ENCODE measurements at places on chromosomes 12 and 14.

DNA sequence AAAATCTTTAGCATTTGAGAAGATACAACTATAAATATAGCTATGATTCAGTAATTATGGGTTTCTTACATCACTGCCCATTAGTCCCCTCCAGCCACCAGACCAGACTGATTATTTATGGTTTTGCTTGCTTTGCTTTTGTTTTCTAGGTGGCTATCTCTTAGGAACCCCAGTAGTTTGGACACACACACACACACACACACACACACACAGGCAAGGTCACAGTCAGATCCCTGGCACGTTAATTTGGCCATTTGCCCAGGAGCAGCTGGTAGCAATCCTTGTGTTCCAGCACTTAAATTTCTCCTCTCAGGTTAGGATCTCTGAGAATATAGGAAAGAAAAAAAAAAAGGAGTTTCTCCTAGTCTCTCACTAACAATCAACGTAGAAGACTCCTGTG, 90.2 kb upstream of the RESF1 start:
- DNase-seq = peak; percentile 50

GRCh38 chr12:32302218-32303173, 96.9 kb upstream of the FGD4 start:
- DNase-seq = peak; percentile 46

- DNase-seq = peak; percentile 88
These were observed 16.5 kb upstream of the IFT81 start for GRCh38 chr12:110107369-110108281.

GRCh38 chr14:32932914-32933628, 5.6 kb upstream of the NPAS3 start:
- no peak for DNase-seq

GRCh38 chr12:54631988-54632728, 2.5 kb downstream of the LACRT start:
- DNase-seq = no peak

- no peak for DNase-seq
These were observed 291.0 kb downstream of the SNAPC1 start for GRCh38 chr14:62053188-62053587.

DNA sequence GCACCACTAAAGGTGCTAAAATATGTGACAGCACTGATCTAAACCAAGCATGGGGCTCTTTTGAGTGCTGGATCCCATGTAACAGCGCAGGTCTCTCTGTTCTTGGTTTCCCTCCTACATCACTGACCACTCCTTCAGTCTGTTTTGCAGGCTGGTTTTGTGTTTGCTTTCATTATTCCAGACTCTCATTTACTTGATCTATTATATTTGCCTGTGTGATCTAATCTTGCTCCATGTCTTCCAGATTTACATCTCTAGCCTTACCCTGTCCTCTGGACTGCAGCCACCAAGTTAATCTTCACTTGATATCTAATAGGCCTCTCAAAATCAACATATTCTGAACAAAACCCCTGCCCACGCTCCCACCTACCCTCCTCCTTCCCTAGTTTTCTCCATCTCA, 8.6 kb downstream of the GLIPR1 start:
- DNase-seq = no peak

GRCh38 chr12:546920-547845, 87.4 kb downstream of the B4GALNT3 start:
- DNase-seq = peak; percentile 83

DNA sequence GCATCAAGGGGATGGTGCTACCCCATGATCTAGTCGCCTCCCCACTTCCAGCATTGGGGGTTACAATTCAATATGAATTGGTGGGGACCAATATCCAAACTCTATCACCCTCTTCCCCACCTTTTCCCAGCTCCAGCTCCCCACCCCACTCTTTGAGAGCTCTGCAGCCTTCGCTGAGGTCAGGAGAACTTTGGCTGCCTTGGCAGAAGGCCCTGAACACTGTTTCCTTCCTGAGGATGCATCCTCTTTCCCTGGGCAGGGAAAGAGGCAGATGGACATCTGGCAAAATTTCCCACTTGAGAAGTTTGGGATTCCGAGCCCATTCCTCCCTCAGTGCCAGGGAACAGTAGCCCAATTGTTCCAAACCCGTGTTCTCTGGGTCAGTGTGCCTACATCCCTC, 169.1 kb downstream of the TSPAN9 start:
- DNase-seq = no peak

DNA sequence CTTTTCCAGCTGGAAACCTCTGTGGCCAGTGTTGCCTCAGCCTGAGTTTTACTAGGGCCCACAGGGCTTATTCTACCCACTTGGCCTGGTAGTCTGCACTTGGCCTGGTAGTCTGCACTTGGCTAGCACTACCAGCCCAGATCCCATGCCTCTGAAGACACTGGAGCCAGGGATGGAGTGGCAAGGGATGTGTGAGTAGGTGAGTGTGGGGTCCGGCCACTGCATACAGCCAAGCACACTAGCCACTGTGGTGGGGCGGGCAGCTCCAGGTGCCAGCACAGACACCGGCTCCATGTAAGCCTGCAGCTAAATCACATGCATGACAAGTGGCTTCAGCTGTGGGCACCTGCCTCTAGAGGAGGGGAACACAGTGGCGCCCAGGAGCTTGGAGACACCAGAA, 63.4 kb upstream of the NAV3 start:
- DNase-seq = no peak

- no peak for DNase-seq
These were observed 174.4 kb upstream of the NUDT4 start for GRCh38 chr12:93203361-93203760.

GRCh38 chr12:71662849-71663560, 643 bp downstream of the ZFC3H1 start:
- DNase-seq = peak; percentile 74

DNA sequence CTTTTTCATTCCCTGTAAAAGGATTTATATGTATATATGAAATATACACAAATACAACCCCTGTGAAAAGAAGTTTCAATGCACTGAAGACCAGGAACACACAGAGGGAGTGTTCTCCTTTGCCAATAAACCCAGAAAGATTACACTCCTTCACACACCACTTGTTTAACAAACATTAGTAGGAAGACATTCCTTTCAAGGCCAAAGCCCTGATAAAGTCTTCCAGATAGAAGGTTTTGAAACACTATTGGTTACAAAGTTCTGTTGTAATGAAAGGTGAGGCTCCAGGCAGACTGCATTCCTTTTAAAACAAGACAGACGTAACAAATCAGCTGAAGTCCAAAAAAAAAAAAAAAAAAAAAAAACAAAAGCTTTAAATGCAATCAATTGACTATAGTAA, 81.0 kb downstream of the PTPN21 start:
- DNase-seq = peak; percentile 42

DNA sequence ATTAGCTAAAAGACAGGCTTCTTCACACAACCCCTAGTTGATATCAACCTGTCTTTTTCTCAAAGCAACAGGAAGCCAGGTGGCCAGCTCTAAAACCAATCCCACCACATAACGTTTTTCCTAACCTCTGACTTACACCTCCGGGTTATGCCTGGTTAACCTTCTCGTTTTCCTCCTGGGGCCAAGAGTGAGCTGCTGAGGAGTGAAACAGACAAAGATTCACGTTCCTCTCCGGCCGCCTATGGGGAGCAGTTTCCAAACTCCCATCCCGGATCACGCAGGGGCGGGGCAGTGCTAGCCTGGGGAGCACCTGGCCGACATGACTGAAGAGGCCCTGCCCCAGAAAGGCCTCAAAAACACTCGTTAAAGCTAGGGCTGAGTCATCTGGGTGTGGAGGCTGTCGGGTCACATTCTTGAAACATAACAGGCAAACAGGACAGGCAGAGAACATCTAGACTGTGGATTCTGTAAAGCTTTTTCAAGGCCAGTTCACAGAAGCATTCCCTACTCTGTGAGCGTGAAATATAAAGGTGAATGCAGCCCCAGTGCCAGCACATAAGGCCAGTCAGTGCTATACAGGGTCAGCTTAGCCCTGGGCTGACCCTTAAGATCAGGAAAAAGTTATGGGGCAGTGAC, 25.9 kb upstream of the LGALS3 start:
- peak; percentile 91 for DNase-seq

DNA sequence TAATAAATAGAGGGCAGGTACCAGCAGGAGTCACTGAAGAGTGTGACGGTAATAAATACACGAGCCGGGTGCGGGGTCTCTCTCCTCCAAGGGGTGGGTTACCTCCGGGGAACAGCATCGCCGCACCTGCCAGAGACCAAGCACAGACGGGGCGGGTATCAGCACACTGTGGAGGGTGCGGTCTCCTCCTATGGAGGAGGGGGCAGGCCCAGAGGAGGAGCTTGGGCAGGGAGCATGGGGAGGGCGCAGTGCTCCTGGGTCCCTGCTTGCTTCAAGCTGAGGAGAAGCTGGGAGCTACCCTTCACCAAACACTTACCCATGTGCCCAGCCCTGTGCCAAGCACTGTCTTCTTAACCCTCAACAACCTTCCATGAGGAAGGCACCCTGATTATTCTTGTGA, 12.8 kb downstream of the PGF start:
- no peak for DNase-seq

DNA sequence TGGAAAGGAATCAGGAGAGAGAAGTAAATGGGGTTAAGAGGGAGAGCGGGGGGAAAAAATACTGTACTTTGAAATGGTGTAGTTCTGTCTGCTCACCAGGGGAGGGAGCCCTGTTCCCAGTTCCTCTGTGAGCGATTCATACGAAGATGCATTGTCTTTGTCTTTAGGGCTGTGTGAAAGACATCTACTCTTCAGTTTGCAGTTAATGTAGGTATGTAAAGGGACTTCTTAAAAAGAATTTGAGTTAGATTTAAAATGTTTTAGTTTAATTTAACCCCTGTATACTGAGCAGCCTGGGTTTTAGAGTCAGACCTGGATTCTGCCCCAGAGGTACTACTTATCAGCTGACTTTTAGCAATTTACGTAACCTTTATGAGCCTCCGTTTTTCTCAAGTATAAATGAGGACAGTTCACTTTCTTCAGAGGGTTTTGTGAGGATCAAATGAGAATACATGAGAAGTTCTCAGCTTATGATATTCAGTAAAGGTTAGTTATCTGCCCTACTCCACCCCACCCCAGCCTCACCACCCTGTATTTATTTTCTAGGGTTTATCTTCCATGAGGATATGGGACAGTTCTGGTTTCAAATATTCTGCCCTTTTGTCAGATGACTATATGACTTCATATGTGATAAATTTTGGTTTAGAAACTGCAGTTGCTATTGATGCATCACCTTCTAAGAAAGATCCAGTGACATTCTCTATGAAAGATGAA, 82.5 kb upstream of the EVL start:
- peak; percentile 78 for DNase-seq
